Activated CD4-positive, CD25-positive, alpha-beta regulatory T cell treated with anti-CD3 and anti-CD28 coated beads, Interleukin-2, amount 50 U/mL, for 72 hours (primary cell): ENCODE measurements at places on chromosomes 12 and 14.

DNA sequence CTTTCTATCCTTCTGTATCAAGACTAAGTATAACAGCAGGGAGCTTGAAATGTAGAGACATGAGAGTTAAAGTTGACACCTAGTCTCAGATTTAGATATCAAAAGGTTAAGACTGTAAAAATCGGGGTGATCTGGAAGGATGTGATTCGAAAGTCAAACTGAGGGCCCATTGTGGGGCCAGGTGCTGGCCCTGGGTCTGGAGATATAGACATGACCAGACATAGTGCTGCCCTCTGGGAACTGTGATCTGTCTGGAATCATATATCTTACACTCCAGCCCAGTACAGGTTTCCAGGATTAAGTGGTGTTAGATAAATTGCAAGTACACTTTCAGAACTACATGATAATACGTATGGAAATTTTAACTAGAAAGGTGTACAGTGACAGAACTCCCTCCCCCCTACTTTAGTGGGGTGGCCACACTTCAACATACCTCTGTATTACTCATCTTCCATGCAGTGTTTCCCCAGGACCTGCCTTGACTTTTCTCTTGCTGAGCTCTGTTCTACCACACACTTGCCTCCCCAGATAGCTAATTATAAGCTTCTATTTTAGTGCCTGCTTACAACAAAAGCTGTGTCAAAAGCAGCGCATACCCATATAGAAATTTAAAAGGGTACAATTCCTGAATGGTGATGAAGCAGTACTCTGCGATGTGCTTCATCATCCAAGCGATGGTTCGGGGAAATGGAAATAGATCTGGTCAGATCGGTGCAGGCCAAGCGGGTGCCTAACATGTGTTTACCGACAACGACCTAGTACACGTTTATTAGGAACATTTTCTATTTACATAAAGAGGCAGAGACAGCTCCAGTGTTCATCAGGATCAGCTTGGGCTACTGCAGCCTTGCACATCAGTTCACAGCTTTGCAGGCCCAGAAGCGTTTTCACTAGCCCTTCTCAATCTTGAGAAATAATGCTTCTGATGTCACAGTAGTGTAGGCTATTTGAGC lies 68.7 kb downstream of the ARF6 start:
- DNase-seq: no peak

- DNase-seq: no peak
Measured at GRCh38 chr14:73877790-73878189, 8.9 kb upstream of the ZNF410 start.

DNA sequence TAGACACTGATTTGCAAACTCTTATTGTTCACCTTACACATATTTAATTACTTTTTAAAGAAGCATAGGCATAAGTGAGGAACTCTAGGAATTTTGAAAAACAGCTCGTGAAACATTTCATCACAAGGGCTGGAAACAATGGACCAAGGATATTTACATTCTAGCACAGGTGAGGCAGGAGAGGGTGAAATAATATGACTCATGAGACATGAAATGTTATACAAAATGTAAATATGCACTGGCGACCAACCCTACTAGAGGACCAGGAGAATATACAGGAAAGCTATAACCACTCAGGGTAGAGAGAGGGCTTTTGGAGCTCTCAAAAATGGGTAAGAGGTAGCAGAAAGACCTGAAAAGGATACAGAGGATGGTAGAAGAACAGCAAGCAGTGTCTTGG lies 115.3 kb downstream of the PTGER2 start:
- DNase-seq: no peak

- peak; percentile 51 for DNase-seq
Measured at GRCh38 chr14:52069307-52070050, 620 bp upstream of the NID2 start.

DNA sequence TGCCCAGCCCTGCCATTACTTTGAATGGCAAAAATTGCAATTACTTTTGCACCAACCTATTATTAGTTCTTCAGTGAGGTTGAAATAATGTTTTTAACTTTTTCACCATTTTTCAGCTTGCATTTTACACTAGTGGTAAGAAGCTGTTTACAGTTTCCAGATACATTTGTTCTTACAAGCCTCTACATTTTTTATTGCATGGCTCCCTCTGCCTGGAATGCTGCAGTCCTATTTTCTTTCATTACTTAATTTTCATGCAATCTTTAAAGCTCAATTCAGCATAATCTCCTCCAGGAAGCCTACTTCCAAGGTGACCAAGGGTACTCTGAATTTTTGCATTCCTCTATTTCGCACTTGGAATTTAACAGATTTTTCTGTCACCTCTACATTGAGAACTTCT lies 33.4 kb downstream of the CCER1 start:
- no peak for DNase-seq
